Sigmoid colon (tissue), 7 donors: ENCODE measurements at places on chromosomes 2 and 18. TPM values are rescaled to one million over a fixed set of nuclear protein-coding genes. Genes with fewer than 3 reads are reported as not detected.

MTA3 gene
- total RNA-seq, result 33.9 TPM

TMEM247 gene
- not detected for total RNA-seq

COBLL1 gene
- total RNA-seq, result 22.4 TPM

CNTNAP5 gene
- total RNA-seq, result 1.4 TPM

MYO1B gene
- total RNA-seq, result 9.7 TPM

GRCh38 chr18:2680216-2680792 lies 24.8 kb downstream of the SMCHD1 start:
- H3K27ac ChIP-seq, result no peak overlapping the region
- H3K27me3 ChIP-seq, result no peaks in the 10 kb centered on the region

GRCh38 chr2:47521666-47522285 lies 118.8 kb downstream of the MSH2 start:
- DNase-seq, result no peak
- peaks cover 5% of the 10 kb centered on the region for H3K27me3 ChIP-seq
- no peak overlapping the region for H3K27ac ChIP-seq
- H3K36me3 ChIP-seq, result no peaks in the 10 kb centered on the region

GRCh38 chr2:12106440-12107080 lies 360.1 kb downstream of the LPIN1 start:
- no peak overlapping the region for H3K4me3 ChIP-seq
- no peaks in the 10 kb centered on the region for H3K36me3 ChIP-seq
- H3K27ac ChIP-seq, result no peak overlapping the region
- no peaks in the 10 kb centered on the region for H3K27me3 ChIP-seq

DNA sequence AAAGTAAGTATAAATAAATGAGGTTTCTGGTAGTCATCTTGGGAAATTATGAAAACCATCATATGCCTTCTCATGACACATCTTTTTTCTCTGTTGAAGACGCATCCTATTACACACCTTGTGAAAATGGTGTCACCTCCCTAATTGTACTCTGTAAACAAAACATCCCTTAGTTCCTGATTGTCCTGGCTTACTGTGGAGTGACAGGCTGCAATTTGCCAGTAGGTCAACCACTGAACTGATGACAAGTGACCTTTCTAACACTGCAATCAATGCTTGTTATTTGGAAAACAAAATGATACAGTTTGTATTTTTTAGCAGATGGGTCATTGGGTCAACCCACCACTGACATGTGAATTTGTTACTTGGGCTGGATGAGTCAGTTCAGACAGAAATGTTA lies 219.5 kb downstream of the PTPRM start:
- no peaks in the 10 kb centered on the region for H3K36me3 ChIP-seq
- H3K27ac ChIP-seq, result no peak overlapping the region
- no peak overlapping the region for H3K4me3 ChIP-seq
- no peak for DNase-seq
- no peaks in the 10 kb centered on the region for H3K27me3 ChIP-seq

- DNase-seq, result no peak
- no peaks in the 10 kb centered on the region for H3K27me3 ChIP-seq
- no peak overlapping the region for H3K27ac ChIP-seq
These were observed 86.0 kb downstream of the RAPGEF4 start for GRCh38 chr2:172821370-172822338.

DNA sequence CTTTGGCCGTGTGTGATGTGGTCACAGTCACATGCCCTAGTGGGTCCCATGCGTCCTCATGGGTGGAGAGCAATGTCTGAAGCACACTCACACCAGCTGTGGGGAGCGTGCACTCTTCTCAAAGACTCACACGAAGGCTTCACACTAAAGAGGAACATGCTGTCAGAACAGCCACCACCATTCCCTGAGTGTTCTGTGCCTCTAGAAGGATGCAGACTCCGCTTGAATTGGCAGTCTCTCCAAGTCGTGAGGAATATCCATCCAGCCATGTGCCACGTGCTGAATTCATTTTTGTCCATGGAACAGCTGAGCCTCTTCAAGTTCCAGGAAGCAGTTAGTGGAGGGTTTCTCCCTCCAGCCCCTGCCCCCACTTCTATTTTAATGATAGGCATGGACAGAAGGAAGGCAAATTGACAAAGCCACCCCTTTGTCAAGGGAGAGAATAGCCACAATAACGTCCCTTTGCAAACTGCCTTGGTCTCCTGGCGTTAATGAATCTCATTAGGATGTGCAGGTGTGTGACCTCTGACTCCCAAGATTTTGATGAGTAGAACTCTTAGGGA lies 464.3 kb upstream of the ID2 start:
- H3K27me3 ChIP-seq, result no peaks in the 10 kb centered on the region
- DNase-seq, result no peak
- H3K4me3 ChIP-seq, result no peak overlapping the region
- H3K27ac ChIP-seq, result no peak overlapping the region
- peaks cover 35% of the 10 kb centered on the region for H3K4me1 ChIP-seq

- no peaks in the 10 kb centered on the region for H3K36me3 ChIP-seq
- no peak overlapping the region for H3K27ac ChIP-seq
- peaks cover 10% of the 10 kb centered on the region for H3K4me1 ChIP-seq
- no peak for DNase-seq
- H3K27me3 ChIP-seq, result no peaks in the 10 kb centered on the region
These were observed 259.1 kb downstream of the STK39 start for GRCh38 chr2:167988296-167988695.

- peaks cover 18% of the 10 kb centered on the region for H3K4me1 ChIP-seq
- no peak overlapping the region for H3K4me3 ChIP-seq
- H3K36me3 ChIP-seq, result no peaks in the 10 kb centered on the region
These were observed 1599.3 kb upstream of the PIK3C3 start for GRCh38 chr18:40355726-40356125.

- no peak overlapping the region for H3K27ac ChIP-seq
- H3K4me1 ChIP-seq, result no peaks in the 10 kb centered on the region
- H3K27me3 ChIP-seq, result no peaks in the 10 kb centered on the region
- no peak for DNase-seq
- H3K4me3 ChIP-seq, result no peak overlapping the region
These were observed 1454.4 kb upstream of the CELF4 start for GRCh38 chr18:39019989-39020388.
